ENCODE measurements at places on chromosomes 3 and 15.

DNA sequence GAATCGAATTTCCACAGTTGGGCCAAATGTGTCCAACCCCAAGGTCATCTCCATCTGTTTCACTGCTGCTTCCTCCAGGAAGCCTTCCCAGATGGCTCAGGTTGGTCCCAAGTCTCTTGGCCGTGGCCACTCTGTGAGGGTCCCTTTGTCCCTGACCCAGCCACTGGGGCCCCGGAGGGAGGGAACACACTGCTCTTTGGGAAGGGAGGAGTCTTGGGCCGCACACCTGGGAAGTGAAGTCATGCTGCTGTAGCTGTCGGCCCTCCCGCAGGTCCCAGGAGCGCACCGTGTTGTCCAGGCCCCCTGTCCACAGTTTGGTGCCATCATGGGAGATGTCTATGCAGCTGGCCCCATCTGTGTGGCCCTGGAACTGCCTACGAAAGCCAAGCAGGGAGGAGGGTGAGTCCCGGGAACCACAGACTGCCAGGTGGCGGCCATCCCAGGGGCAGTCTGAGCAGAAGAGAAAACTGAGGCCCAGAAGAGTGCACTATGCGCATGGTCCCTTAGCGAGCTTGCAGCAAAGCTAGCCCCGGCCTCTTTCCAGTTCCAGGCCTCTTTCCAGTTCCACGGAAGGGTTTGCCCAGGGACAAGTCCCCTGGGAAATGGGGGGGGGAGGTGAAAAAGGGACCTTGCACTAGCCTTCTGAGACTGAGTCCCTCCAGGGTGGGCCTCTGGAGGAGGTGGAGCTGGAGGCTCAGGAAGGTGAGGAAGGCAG is 44.6 kb downstream of the TLE3 start:
- no peak for DNase-seq

DNA sequence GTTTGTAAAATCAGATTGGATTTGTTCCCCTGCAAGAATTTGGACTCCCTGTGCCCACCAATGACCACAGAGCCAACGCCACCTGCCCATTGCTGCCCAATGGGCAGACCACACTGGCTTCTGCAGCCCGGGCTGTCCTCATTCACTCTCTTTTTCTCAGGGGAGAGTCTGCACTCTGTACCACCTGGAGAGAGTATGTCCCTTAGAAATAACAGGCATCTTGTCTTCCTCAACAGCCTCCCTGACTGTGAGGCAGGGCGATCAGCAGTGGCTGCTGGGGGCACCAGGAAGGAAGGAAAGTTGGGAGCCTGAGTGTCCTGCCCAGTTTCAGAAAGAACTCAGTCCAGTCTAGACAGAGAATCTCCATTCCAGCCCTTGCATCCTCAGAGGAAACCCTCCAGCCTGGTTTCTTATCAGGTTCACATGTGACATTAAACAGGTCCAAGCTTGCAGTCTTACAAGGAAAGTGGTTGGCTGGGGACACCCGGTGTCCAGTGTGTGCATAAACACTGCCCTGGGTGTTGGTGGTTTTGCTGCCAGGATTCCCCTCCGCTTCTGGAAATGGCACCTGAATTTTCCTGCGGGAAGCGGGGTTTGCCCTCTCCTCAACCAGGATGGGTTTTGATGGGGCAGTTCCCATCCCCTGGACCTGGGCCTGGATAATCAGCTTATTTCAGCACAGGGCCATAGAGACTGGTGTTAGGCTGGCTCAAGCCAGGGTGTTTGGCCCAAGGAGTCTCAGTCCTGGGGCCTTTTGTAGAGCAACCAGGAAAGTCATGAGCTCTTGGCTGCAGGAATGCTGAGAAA is 37.2 kb downstream of the SSUH2 start:
- DNase-seq, result no peak

DNA sequence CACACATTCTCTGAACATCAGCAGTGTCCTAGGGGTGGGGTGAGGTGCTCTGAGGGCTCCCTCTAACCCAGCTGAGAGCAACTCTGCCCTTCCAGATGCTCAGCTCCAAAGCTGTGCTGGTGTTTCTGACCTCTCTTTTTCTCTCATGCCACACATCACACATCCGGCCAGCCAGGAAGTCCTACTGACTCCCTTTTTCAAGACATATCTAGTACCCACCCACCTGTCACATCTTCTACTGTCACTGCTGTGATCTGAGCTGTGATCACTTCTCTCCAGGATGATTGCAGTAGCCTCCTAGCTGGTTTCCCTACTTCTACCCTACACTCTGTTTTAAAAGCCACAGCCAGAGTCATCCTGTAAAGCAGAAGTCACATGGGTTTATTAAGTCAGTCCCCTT is 30.2 kb upstream of the MASP1 start:
- no peak for DNase-seq

DNA sequence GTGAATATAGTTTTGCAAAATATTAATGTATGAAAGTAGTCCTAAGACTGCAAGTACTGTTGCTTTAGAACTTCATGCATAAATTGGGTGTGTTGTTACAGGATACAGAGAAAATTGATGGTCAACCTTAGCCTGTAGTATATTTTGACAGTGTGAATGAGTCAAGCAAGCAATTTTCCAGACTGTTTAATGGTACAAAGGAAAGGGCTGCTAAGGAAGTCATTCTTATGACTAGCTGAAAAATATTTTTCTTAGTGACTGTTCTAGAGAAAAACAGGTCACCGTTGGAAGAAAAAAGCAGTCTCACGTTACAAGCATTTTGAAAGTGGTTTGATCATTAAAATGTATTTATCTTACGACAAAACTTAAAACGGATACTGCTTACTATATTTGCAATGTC is 49.2 kb downstream of the MBNL1 start:
- DNase-seq, result no peak

GRCh38 chr15:69990566-69991421 is 106.9 kb downstream of the TLE3 start:
- DNase-seq, result no peak

DNA sequence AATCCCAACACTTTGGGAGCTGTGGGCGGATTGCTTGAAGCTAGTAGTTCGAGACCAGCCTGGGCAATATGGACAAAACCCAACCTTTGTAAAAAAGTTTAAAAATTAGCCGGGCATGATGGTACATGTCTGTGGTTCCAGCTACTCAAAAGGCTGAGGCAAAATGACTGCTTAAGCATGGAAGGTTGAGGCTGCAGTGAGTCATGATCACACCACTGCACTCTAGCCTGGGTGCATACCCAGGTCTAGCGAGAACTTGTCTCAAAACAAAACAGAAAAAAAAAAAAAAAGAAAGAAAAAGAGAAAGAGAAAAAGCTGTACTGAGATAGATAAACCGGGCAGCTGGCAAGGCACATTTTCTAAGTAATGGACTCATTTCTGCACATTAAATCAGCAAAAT is 10.6 kb downstream of the ARPP19 start:
- no peak for DNase-seq

DNA sequence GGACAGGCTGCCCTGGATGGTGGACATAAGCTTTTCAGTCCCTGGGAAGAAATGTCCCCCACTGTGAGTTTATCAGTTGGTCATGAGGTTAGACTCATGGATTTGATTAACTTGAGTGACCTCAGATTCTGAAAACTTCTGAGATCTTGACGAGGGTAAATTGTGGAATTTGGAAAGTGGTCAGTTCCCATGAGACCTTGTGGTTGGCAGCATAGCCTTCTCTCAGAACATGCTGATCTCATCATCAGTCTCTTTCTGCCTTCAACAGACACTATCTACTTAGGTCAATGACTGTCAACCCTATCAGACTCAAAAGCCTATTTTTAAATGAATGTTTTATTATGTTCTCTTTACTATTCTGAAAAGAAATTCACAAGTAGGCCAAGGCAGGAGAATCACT is 45.6 kb upstream of the NDUFB4 start:
- no peak for DNase-seq

DNA sequence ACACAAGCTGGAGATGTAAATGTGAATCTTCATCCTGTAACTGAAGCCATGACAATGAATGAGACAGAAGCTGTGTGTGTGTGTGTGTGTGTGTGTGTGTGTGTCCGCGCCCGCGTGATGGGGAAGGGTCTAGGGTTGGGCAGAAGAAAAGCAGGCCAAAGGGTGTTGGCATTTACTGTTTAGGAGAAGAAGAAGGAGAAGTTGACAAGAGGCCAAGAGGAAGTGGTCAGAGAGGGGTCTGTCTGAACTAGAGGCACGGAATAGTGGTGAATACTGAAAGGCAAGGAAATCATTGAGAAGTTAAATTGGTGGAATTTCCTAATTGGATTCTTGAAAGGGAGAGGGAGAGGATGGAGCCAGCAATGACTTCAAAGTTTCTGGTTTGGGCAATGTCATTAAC is 5.6 kb upstream of the NCEH1 start:
- DNase-seq, result no peak

Measured in T-helper 1 cell (primary cell).